ENCODE measurements at places on chromosomes 16 and 17. TPM values are rescaled to one million over a fixed set of nuclear protein-coding genes. Genes with fewer than 3 reads are reported as not detected.

GRCh38 chr16:47493381-47494337 lies 32.5 kb downstream of the PHKB start:
- DNase-seq = no peak

DNA sequence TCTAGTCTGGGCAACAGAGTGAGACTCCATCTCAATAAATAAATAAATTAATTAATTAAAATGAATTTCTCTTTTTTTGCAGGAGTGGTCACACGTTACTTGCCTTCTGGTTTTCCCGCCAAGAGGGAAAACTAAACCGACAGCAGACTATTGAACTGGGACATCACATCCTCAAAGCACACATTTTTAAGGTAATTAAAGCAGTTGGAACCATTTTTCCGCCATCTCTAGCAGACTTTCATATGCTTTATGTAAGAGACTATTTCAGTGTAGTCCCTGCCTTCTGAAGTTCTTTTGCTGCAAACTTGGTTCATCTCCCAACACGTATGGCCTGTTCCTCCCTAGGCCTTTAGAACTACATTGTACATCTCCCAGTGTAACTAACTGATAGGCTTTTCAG lies 66.5 kb downstream of the CYB561 start:
- DNase-seq = no peak

DNA sequence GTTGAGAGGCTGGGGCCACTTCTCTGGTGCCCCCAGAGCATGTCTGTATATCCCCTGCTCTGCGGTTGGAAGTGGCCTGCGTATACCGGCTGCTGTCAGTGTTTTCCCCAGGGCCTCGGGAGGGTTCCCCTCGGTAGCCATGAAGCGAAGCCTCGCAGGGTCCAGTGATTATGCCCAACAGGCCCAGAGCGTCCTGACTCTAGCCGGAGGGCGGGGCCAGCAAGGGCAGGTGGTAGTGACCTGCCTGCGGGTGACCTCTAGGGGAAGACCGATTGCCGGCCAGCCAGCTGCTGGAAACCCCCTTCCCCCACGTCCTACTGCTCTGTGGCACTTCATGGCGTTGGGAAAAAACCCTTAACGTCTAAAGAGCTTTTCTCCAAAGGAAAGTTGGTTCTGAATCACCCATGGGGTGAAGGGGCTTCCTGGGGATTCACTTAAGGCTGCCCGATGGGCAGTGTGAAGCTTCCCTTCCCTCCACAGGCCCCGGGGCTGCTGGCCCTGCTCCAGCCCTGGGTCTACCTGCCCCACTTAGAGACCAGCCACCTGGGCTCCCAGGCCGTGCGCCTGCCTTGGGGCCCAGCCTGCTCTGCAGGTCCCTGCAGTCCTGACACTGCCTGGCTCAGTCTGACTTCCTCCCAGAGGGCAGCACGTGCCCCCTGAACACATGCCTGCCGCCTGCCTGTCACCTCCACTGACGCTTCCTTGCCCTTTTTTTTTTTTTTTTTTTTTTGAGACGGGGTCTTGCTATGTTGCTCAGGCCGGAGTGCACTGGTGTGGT lies 72.8 kb downstream of the SOCS1 start:
- no peak for DNase-seq

GRCh38 chr17:31806921-31807320 lies 52.1 kb downstream of the COPRS start:
- DNase-seq = no peak

- no peak for DNase-seq
These were observed 139.0 kb upstream of the PLCG2 start for GRCh38 chr16:81639931-81640680.

Gene HSD11B2
- total RNA-seq = 2.8 TPM

Gene TMEM235
- not detected for total RNA-seq

GRCh38 chr16:13545271-13545670 lies 374.7 kb upstream of the ERCC4 start:
- no peak for DNase-seq

- no peak for DNase-seq
These were observed 10.2 kb downstream of the COTL1 start for GRCh38 chr16:84607694-84608093.

- DNase-seq = no peak
These were observed 2292.8 kb downstream of the TP53TG3F start for GRCh38 chr16:35752012-35752772.

Gene RUNDC3A
- 0.16 TPM for total RNA-seq
